SJCRH30 (cell line): ENCODE measurements at places on chromosomes 2 and 18.

GRCh38 chr2:223542501-223542900 is 59.7 kb downstream of the SCG2 start:
- DNase-seq = no peak

GRCh38 chr2:145919477-145919876 is 1399.6 kb upstream of the ZEB2 start:
- DNase-seq = no peak

GRCh38 chr2:211049321-211050018 is 493.1 kb downstream of the CPS1 start:
- no peak for DNase-seq

- DNase-seq = no peak
Observed at GRCh38 chr2:46383113-46383395, 85.8 kb downstream of the EPAS1 start.

DNA sequence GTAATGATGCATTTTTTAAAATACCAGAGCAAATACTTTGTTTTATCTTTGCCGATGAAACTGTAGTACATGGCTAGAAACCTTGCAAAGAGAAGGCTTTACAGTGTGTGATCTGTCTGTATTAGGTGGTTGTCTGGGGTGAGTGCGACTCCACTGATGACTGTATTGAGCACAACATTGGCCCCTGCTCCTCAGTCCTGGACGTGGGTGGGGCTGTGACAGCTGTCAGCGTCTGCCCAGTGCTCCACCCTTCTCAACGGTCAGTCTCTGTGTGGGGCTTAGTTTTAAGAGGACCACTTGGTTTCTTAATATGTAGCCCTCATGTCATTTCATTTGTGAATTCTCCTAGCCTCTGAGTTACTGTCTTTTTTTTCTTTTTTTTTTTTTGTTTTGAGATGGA is 17.4 kb upstream of the MOCOS start:
- DNase-seq = no peak

- DNase-seq = no peak
Observed at GRCh38 chr2:233064530-233065199, 4.5 kb downstream of the INPP5D start.

DNA sequence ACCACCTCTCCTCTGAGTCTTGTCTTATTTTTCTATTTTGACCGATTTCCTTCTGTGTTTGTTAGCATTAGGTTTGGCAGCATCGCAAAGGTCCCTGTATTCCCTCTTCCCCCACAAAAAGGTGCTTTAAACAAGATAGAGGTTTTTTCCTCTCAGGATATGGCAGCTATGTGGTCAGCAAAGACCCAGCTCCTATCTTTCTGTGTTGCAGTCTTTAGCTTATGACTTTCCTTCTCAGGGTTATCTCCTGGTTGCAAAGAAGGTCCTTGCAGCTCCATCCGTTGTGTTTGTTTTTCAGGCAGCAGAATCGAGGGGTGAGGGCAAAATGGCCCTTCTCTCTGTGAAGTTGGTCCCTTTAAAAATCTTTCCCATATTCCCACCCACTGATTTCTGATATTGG is 38.4 kb downstream of the GALNT1 start:
- no peak for DNase-seq
